ENCODE measurements at places on chromosomes 11 and 22.

DNA sequence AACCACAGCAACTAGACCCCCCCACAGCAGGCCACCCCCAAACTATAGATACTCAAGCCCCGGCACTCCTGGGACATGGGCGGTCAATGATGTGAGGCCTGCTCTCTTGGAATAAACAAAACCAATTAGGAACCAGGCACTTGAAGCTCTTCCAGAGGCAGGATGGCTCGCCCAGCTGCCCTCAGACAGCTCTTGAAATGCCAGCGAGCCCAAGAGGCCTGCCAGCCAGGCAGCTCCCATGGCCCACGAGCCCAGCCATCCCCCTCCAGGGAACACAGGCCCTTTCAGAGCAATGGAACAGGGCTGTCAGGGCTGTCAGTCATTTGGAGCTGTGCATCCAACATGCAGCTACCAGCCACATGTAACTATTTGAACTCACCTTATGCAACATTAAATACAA lies 34.0 kb upstream of the TFIP11 start:
- DNase-seq, result no peak

- DNase-seq, result no peak
Measured at GRCh38 chr22:42262964-42263363, 7.5 kb downstream of the TCF20 start.

DNA sequence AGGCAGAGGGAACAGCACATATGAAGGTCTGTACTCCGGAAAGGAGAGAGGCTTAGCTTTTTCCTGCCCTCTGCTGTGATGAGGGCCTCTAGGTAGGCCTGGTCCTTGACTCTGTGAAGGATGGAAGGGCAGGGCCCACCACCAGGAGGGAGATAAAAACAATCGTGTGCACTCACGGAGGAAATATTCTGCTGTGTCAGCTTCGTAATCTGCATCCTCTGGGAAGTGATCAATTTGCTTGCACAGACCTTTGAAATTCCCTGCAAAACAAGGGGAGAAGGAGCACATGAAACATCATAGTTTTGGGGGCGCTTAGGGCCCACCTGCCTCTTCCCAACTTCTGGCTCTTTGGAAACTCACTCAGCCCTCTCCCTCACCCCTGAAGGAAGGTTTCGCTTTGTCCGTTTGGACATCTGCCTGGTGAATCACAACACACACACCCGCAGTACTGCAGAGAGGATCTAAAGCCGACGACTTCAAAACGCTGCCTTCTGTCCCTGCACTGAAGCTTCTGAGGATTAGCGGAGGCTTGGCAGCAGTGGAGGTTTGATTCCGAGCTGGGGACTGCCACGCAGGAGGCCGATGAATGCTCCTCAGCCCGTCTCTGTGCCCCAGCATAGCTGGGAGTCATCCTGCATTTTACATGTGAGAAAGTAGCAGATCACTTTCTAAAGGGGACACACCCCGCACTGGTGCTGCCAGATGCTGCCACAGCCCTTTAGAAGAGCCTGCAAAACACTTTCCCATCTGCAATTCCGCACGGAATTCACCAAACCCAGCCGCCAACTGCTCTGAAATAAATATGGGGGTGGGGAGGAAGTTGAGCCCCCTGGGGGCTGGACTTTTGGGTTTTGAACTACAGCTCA lies 58.6 kb upstream of the EIF3D start:
- DNase-seq, result no peak

- no peak for DNase-seq
Measured at GRCh38 chr11:111922803-111923202, 4.1 kb downstream of the C11orf52 start.

Data from left renal pelvis (tissue), 4 donors.